ENCODE measurements at places on chromosomes 6 and 20.

GRCh38 chr20:33110147-33110825, 30.8 kb downstream of the BPIFB4 start:
- DNase-seq: no peak

DNA sequence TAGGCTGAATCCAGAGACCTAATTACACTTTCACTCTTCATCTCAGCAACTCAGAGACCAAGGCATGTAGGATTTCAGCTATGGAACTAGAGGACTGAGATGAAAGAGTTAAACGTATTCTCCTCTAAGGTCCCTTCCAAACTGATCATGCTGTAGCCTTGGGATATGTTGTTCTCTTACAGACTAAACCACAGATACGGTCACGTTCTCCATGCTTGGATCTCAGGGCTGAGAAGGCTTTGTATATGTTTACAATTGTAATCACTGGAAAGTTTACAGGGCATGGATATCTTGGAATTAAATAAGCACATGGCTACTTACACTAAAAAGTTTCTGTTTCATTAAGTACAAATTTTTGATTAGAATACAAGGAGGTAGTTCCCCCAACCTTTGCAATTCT, 50.1 kb downstream of the PKIB start:
- no peak for DNase-seq

DNA sequence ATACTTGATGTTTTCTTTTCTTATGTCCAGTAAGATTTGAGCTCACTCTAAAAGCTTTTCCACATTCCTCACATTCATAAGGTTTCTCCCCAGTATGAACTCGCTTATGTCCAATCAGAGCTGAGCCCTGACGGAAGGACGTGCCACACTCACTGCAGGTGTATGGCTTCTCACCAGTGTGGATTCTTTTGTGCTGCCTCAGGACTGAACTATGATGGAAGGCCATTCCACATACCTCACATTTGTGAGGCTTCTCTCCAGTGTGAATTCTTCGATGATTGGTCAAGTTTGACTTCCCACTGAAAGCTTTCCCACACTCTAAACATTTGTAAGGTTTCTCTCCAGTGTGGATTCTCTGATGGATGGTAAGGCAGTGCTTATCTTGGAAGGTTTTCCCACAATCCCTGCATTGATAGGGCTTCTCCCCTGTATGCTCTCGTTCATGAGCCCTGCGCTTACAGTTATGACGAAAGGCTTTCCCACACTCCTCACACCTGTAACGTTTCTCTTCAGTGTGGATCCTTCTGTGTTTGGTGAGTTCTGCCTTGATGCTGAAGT, 9.9 kb downstream of the ZNF311 start:
- DNase-seq: no peak

DNA sequence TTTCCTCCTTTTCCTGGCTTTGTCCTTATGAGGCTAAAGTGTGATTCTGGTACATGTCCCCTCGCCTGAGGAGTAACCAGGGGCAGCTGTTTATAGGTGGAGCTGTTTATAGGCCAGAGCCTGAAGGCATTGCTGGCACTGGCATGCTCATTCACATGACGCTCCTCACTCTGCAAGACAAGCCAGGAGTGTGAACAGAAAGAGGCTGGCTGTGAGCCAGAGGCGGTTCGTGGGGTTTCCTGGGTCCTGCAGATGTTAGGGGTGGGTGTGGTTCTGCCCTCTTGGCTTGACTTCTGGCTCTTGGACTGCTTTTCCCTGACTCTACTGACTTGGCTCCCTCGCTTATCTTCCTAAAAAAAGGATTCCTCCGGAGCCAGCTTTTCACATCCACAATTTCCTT, 12.8 kb upstream of the MDFI start:
- no peak for DNase-seq

DNA sequence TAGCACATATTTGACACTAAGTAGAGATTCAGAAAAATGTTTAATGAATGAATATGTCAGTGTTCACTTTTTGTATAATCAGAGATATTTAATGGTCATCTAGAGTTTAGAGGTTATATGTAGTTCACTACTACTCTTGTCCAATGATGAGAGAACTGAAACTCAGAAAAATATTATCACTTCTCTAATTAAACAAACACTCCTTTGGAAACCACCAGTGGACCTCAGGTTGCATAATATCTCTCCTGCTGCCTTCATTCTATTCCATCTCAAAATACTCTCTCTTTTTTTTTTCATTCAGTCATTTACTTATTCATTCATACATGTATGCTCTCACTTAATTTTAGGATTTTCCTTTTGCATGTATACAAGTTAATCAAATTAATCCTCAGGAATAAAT, 423.1 kb upstream of the RNF217 start:
- DNase-seq: no peak

GRCh38 chr6:75396005-75396800, 97.4 kb downstream of the FILIP1 start:
- DNase-seq: no peak

DNA sequence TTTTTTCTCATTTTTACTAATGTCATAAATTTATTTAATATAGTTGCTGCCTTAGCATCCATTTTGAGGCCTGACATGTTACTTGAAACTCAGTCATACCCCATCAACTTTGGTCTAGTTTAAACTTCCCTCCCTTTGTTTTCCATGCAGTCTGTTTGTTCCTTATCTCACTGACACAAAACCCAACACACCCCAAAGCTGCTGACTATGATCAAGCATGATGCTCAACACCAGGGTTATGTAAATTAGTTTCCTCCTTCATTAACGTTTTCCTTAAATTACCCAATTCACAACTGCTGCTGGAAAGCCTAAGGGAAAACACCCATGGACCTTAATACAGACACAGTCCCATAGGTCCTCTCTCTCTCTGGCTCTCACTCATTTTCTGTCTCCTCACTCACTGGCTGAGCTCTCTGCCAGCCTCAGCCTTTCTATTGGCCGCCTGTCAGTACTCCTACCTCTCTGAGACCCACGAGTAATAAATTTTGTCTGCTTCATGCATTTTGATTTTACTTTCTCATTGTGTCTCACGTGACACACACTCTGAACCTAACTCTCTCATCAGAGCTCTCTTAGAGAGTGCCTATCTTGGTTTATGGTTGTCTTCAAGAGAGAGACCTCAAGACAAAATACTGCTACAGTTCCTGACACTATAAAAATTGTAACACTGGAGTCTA, 904.5 kb downstream of the C6orf118 start:
- DNase-seq: no peak

- no peak for DNase-seq
Measured at GRCh38 chr6:141641406-141641805, 491.3 kb upstream of the GJE1 start.

DNA sequence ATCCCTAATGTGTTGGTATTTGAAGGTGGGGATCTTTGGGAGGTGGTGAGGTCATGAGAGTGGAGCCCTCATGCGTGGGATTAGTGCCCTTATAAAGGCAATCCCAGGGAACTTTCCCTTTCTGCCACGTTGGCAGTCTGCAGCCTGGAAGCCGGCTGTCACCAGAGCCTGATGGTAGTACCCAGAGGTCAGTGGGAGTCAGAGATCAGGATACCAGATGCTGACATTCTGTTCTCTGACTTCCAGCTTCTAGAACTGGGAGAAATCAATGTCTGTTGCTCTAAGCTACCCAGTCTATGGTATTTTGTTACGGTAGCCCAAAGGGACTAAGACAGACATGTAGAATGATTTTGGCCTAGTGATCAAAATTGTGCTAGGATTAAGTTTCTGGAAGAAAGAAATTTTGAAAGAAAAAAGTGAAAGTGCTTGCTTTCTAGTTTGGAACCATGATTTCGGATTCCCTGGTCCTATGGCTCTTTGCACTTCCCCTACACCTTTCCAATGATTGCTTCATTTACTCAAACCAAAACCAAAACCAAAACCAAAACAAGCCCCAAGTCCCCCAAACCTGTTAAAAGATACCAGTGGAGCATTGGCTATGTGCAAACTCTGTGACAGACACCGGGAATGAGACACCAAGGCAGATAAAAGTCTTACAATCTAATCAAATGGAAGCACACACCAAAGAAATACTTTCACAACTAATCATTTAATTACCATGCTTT, 173.7 kb upstream of the ZNF217 start:
- peak; percentile 37 for DNase-seq

- DNase-seq: no peak
Measured at GRCh38 chr6:31877125-31877650, 1.6 kb downstream of the SLC44A4 start.

DNA sequence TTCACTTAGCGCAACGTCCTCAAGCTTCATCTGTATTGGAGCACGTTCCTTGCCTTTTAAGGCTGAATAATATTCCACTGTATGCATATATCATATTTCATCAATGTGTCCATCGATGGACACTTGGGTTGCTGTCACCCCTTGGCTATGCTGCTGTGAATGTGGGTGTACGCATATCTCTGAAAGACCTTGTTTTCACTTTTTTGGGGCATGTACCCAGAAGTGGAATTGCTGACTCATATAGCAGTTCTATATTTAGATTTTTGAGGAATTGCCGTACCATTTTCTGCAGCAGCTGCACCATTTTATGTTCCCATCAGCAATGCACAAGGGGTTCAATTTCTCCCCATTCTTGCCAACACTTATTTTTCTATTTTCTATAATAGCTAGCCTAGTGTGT, 22.8 kb upstream of the SLC23A2 start:
- no peak for DNase-seq

DNA sequence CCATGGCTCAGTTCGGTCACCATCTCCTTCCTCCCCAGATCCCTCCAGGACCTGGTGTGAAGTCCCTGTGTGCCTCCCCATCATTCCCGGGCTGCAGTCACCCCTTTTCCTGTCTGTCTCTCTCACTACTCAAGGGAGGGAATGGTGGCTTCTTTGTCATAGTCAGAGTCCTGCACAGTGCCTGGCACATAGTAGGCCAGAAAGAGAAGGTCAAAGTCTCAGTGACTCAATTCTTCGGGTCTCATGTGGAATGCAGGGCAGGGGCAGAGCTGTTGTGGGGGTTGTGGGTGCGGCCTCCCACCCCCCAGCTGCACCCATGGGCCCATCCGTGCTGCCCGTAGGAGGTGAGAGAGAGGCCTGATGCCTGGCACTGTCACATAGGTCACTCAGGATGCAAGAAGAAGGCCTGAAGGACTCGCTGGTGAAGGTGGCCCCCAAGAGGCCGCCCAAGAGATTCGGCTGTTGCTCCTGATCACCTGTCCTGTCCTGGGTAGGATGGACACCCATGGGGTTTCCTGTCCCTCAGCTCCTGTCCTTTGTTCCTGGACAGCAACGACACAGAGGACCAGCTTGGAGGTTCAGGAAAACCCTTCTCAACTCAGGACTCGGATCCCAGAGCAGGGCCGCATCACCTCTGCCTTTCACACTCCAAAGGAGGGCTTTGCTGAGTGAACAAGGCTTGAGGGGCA, 34.1 kb downstream of the RAB44 start:
- no peak for DNase-seq

DNA sequence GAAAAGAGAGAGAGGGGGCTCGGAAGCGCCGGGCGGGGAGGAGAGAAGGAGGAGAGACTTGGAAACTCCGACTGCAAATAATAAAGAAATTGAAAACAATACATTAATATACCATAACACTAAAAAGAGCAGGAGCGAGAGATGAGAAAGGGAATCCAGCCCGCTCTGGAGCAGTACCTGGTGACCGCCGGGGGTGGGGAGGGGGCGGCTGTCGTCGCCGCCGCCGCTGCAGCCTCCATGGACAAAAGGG, 338 bp downstream of the E2F3 start:
- no peak for DNase-seq

DNA sequence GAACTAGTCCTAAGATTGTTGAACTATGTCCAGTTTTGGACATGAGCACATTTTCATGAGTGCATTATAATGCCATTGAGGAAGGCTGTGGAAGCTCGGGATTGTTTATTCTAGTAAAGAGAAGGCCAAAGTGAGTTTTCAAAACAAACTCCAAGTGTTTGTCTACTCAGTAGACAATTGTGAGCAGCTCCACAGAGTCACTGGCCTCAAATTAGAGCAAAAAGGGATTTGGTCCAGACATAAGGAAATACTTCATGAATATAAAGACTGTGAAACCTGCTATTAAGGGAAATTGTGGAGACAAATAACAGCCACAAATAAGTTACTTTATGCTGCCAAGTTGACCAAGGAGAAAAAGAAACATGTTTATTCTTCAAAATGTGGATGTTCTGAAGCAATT, 42.6 kb upstream of the PREP start:
- no peak for DNase-seq

DNA sequence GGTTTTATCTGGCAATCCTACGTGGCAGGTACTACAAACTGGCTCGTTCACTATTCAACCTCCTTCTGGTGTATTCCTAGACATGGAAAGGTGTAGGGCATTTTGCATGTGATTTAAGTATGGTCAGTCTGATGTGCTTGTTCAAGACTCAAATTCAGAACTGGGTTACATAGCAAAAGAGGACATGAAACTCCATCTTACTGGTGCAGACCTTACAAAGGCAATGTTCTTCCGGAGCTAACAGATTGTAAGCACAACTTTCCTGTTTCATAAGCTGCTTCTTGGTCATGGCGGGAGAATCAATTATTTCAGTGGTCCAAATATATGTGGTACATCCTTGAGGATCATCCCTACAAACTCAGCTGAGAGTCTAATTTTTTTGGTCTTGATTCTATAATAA, 703.4 kb downstream of the EPM2A start:
- no peak for DNase-seq

DNA sequence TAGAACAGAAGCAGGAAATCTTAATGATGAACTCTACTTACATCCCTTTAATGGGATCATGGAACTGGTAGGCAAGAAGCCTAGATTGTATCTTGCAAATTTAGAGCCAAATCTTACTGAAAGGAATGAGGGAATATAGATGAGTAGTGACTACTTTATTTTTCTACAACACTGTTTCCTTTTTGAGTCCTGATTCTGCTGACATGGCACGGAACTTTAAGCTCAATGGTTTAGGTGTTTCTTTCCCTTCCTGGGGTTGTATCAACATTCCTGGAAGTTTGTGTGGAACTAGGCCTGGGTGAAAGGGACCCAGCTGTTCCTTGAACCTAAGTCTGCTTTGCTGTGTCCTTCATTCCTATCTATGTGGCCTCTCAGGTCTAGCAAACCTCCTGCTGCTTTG, 705.3 kb upstream of the FLRT3 start:
- no peak for DNase-seq

GRCh38 chr6:128882560-128882959, 378 bp upstream of the LAMA2 start:
- DNase-seq: no peak

DNA sequence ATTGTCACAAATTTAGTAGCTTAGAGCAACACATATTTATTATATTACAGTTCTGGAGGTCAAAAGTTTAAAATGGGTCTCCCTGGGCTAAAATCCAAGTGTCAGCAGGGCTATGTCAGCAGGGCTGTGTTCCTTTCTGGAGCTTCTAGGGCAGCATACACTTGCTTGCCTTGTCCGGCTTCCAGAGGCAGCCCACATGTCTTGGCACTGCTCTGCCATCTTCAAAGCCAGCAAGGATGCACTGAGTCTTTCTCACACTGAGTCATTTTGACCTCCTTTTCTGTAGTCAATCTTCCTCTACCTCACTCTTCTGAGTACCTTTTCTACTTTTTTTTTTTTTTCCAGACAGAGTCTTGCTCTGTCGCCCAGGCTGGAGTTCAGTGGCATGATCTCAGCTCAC, 39.0 kb downstream of the ADGRF4 start:
- no peak for DNase-seq
